ENCODE measurements at places on chromosomes 3 and 15.

GRCh38 chr15:44010089-44010488 is 183.3 kb downstream of the WDR76 start:
- no peak for DNase-seq

DNA sequence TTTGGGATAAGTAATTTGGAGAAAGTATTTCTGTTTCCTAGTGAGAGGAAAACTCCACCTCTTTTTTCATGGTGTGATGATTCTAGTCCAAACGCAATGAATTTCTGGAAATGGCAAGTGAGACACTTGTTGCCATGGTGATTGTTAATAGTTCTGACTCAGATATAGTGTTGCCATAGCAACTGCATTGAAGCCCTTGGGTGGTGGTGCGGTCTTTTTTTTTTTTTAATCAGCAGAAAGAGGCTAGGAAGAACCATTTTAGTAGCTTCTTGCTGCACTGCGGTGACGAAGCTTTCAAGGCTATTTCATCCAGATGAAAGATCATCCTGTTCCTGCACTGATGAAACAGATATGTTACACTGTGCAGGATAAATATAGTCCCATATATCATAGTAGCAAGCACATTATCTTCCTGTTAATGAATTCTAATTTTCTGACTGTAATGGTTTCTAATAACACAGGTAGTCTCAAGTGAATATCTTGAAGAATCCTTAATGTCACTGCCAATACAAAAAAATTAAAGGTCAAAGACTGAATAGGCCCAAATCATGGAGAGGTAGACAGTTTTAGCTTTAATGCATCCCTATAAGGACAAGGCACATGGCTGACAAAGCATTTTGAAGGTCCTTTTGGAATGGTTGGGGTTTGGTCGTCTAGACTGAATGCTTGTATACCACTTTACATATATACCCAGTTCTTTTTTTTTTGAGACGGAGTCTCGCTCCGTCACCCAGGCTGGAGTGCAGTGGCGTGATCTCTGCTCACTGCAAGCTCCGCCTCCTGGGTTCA is 125.1 kb upstream of the ZBTB20 start:
- no peak for DNase-seq

DNA sequence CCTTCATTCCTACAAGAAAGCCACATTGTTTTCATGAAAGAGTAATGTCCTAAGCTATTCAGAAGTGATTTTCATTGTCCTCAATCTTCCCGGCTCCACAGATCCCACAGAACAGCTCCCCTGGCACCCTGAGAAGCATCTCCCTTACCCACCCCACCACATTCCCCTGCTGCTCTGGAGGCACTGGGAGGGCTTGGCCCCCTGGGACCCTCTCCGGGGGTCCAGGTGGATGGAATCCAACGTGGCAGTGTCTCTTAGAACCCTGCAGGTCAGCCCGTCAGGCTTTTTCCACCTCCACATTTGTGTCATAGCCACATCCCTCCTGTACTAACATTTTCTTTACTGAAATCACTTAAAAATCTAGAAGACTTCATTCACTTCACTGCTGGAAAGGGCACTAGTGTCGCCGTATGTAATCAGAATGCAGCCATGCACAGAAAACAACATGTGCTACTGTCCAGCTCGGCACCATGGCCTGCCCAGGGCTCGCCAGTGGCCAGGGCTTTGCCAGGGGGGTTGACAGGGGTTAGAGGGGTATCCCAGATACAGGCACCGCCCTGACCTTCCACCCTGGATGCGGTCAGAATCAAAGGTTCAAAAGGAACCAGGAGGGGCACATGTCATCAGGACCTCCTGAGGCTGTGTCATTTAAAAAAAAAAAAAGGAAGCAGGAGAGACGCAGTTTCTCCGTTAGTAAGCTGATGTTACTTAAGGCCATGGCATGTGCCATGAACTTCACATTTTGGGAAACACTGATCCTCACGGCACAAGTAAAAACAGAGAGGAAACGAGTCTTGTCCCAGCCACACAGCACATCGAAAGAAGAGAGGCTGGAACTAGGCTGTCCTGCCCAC is 106.3 kb downstream of the LSM3 start:
- no peak for DNase-seq

- no peak for DNase-seq
These were observed 48.5 kb downstream of the MAGEF1 start for GRCh38 chr3:184663356-184663755.

- no peak for DNase-seq
These were observed 634.2 kb downstream of the NAALADL2 start for GRCh38 chr3:175493301-175493700.

DNA sequence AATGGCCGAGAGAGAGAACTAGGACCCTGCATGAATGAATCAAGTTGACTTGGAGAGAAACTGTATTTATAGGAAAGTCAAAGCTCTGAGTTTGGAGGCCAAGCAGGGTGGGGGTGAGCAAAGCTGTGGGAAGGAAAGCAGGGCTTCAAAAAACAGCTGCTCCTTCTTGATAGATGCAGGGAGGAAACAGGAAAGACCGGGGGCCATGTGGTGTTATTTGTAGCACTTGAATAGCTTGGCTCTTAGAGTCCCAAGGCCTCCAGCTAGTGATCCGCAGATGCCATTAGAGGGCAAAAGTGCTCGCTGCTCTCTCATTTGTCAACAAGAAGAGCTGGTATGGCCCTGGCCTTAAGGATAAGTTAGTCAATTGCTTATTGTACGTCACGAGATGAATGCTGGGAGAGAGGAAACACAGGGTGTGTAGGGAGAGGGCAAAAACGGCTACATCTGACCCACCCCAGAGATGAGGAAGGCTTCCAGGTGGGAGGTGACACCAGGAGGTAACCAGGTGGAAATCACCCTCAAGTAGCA is at the start of gene ALG1L2:
TSS of gene ALG1L2 (plus strand) at position 481 of the 531 bp plus-strand sequence. CDS start 186 bp downstream, outside the sequence.
- DNase-seq = no peak

GRCh38 chr3:11136116-11136515 is 18.2 kb upstream of the HRH1 start:
- no peak for DNase-seq

DNA sequence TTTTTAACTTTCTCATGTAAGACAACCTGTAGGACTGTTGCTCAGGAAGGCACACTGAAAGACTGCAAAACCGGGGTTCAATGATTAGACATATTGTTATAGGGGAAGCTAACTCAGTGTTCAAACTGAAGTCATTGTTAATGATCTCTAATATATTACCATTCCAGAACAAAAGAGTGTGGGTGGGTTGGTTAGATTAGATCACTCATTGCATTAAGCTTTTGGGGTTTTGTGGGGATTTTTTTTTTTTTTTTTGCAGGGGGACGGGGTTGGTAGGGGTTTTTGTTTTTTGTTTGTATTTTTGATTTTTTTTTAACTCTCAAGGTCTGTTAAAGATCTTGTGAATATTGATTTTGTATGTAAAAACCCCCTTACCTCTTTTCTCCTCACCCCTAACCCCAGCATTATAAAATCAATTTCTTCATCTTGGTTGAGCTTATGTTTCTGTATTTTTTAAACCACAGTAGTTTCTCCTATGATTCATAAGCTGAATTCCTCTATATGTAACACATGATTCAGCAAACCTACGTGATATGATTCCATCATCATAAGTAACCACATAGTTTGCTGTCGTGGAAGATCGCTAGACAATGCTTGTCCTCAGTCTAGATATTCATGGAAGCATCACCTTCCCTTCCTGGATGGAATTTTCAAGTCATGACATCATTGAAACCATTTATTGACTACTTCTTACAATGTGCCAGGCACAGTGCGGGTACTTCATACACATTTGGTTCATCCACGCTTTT is 544.1 kb upstream of the MDFIC2 start:
- DNase-seq = no peak

DNA sequence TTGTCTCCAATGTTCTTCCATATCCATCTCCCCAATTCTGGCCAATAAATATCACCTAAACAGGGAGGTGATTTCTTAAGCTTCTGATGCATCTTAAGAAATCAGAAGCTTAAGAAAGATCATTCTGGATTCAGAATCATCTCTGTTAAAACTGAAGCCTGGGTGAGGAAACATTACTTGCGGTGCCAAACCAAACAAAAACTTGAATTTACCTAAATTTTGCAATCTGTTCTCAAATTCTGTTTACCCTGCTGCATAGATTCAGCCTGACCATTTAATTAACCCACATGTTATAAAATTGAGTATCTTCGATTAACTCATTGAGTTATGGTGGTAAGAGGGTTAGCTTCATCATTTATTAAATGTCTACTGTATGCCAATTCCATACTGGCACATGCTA is 204.4 kb upstream of the ZNF385D start:
- DNase-seq = no peak

DNA sequence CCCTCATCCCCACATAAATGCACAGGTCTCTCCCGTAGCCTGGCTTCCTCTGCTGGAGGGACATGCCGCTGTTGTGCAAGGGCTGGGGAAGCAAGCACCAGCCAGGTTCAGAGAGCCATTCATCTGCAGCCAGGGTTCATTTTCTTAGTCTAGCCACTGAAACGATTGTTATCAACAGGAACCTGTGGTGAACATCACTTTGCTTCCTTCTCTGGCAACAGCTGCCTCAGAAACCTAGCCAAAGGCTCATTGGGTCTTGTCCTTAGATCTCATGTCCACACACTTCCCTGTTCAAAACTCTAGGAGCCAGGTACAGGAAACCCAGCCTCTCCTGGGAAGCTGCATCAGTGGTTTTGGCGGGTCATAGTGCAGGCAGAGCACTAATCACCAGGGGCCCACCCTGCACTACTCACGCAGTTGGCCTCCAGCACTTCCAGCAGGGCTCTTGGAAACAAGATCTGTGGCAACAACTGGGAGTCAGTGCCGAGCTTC is 47.0 kb downstream of the OXNAD1 start:
- peak; percentile 71 for DNase-seq

DNA sequence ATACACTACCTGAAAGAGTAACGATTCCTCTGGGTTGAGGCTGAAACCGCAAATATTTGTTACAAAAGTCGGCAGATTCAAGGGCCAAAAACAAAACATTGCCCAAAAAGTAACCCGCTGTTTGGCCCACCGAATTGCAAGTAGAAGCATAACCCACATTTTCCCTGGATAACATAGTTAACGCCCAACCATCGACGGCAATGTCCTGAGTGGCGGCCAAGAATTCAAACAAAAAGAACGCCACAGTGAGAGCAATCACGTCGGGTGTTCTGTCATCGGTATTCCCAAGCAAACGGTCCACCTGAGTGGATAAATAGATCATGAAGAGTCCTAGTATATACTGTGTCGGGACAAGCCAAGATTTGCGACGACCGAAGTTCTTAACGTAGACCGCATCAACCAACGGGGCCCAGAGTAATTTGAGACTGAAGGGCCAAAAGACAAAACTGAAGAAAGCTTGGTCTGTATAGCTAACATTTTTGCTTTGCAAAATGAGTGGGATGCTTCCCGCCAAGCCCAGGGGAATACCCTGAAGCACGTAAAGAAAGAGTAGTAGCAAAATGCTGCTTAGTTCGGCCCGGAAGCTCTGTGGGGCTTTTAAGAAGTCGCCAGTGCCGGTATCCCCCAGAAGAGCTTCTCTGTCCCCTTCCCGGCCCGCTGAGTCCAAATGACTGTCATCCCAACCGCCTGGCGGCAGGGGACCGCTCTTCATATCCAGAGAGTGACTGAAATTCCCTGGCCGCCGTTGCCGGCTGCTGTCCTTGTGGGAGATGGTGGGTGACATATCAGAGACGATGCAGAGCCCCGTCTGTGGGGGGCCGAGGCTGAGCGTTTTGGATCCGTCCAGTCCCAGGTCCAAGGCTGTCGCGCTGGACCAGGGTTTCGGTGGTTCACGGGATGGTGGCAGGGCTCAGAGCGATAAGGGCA is 750 bp downstream of the SLC33A1 start:
- DNase-seq = peak; percentile 43

GRCh38 chr3:147418808-147419701 is 9.9 kb downstream of the ZIC1 start:
- no peak for DNase-seq

DNA sequence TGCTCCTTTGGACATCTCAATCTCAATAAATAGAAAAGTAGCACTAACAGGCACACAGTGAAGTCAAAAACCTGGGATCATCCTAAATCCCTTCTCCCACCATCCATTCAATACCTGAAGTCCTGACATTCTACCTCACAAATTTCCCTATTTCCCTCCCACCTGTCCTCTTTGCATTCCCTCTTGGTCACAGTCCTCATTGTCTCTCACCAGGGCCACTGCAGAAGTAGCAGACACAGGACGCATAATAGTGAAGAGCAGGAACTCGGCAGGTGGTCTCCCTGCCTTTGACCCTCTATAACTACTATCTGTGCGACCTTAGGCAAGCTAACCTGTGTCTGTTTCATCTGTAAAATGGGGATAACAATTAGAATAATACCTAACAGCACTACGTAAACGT is 2.3 kb downstream of the THOC7 start:
- no peak for DNase-seq

DNA sequence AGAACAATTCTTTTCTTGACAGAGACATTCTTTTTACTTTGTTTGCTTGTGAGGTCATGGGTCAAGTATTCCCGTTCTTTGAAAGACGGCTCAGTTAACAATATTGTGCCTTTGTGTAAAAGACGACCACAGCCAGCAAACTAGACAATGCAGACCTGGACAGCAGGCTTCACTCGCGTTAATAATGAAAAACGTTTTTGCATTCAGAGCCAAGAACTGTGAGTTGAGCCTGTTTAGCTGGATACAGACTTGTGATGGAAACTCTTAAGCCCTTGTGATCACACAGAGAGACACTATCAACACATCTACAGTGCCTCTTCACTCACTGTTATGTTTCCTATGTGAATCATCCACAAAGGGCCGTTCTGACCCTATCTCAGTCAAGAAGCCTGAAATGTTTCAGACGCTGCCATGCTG is 37.3 kb upstream of the CMTM7 start:
- no peak for DNase-seq

GRCh38 chr3:119912220-119912619 is 130.3 kb downstream of the NR1I2 start:
- DNase-seq = no peak

GRCh38 chr3:119352034-119352609 is 57.9 kb downstream of the ARHGAP31 start:
- peak; percentile 23 for DNase-seq

GRCh38 chr3:108555966-108556581 is 33.2 kb downstream of the CIP2A start:
- no peak for DNase-seq

- no peak for DNase-seq
These were observed 13.8 kb downstream of the RAB5A start for GRCh38 chr3:19960696-19961095.

GRCh38 chr3:151538456-151539393 is 77.9 kb upstream of the IGSF10 start:
- no peak for DNase-seq

DNA sequence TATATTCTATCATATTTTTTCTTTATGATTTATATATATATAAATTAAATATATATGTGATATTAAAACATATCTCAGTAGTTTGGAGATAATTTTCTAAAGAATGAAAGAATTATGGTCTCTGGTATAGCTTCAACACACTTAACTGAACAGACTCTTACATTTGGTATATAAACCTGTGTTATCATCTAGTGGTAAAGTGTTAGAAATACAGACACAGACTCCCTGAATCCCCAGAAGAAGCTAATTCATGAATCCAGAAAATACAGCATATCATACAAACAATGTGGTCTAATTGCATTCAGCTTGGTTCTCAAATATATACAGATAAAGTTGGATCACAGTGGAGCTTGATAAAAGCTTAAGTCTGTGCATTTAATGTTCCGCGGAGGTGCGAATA is 1100.4 kb downstream of the ROBO2 start:
- no peak for DNase-seq

- DNase-seq = no peak
These were observed 30.3 kb upstream of the HHATL start for GRCh38 chr3:42732829-42733459.

Data from activated CD4-positive, alpha-beta memory T cell treated with anti-CD3 and anti-CD28 coated beads, Interleukin-2, amount 10 ng/mL, durations not matched to agents 7 days and 5 days (primary cell).